ENCODE measurements at places on chromosomes 12 and 14. TPM values are rescaled to one million over a fixed set of nuclear protein-coding genes. Genes with fewer than 3 reads are reported as not detected.

Gene TCL1A
- total RNA-seq, result not detected

Gene ZNF605
- 18.1 TPM for total RNA-seq

Gene IL23A
- 0.73 TPM for total RNA-seq

Gene FAM181A
- total RNA-seq, result not detected

Gene RERGL
- 0.35 TPM for total RNA-seq

Gene SERPINA12
- total RNA-seq, result not detected

Gene OXA1L
- 92.5 TPM for total RNA-seq

Data from left lung (tissue), 14 donors.